ENCODE measurements at places on chromosomes 1 and 21. TPM values are rescaled to one million over a fixed set of nuclear protein-coding genes. Genes with fewer than 3 reads are reported as not detected.

GRCh38 chr1:164588516-164589341, 29.7 kb downstream of the PBX1 start:
- H3K27me3 ChIP-seq = no peaks in the 10 kb centered on the region
- H3K4me1 ChIP-seq = peaks cover 5% of the 10 kb centered on the region
- no peaks in the 10 kb centered on the region for H3K36me3 ChIP-seq
- peak overlapping the region; percentile 38 for H3K27ac ChIP-seq

DNA sequence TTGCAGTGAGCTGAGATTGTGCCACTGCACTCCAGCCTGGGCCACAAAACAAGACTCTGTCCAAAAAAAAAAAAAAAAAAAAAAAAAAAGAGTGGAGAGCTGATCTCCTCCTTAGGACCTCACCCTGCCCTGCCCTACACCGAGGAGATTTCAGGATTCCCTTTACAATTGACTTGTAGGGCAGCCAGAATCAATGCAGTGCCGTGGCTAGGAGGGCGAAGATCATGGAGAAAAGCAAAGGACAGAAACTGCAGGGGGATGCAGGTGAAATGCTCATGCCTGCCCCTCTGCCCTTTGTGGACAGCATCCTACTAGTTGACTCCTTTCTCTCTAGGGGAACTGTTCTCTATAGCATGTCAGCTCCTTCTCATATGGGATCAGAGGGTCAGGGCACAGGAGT, 9.6 kb downstream of the FHAD1 start:
- no peaks in the 10 kb centered on the region for H3K36me3 ChIP-seq
- H3K27me3 ChIP-seq = no peaks in the 10 kb centered on the region
- H3K27ac ChIP-seq = no peak overlapping the region
- H3K4me1 ChIP-seq = no peaks in the 10 kb centered on the region

- H3K27ac ChIP-seq = no peak overlapping the region
- DNase-seq = no peak
- no peaks in the 10 kb centered on the region for H3K36me3 ChIP-seq
- H3K27me3 ChIP-seq = no peaks in the 10 kb centered on the region
- H3K4me3 ChIP-seq = no peak overlapping the region
Measured at GRCh38 chr1:211591980-211592493, 13.1 kb upstream of the SLC30A1 start.

DNA sequence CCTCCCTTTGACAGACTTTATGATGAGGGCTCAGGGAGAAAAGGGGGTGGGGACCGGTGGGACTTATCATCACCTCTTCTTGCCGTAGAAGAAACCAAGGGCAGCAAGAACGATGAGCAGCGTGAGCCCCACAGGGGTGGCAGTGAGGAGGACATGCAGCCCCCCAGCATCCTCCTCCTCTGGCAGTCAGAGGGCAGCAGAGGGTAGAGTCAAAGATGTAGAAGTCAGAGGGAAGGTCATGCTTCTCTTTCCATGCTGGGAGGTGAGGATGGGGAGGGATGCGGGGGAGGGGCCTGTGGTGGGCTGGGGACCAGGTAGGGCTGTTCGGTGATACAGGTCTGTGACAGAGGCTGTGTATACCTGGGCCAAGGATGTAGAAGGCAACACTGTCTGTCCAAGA, 14.8 kb downstream of the INSRR start:
- DNase-seq = no peak
- H3K4me3 ChIP-seq = no peak overlapping the region

- no peak overlapping the region for H3K4me3 ChIP-seq
- no peak overlapping the region for H3K27ac ChIP-seq
- peaks cover 12% of the 10 kb centered on the region for H3K4me1 ChIP-seq
- peaks cover 2% of the 10 kb centered on the region for H3K36me3 ChIP-seq
Measured at GRCh38 chr1:167726008-167726407, 4.2 kb downstream of the MPZL1 start.

DNA sequence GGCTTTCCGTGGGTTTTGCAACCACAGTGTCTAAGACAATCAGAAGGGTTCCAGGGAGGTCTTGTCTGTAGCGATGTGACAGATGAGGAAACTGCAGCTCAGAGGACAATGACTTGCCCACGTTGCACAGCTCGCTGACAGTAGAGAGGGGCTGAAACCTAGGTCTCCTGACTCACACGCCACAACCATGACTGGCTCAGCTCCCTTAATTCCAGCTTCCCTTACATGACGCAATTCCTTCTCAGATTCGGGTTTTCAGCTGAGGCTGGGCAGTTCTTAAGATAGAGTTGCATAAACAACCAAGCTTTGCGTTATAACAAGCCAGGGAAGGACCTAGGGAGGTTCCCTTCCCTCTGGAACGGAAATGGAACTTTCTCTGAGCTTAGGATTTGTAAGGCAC, 36.3 kb downstream of the DHCR24 start:
- H3K27me3 ChIP-seq = no peaks in the 10 kb centered on the region
- H3K4me3 ChIP-seq = no peak overlapping the region

DNA sequence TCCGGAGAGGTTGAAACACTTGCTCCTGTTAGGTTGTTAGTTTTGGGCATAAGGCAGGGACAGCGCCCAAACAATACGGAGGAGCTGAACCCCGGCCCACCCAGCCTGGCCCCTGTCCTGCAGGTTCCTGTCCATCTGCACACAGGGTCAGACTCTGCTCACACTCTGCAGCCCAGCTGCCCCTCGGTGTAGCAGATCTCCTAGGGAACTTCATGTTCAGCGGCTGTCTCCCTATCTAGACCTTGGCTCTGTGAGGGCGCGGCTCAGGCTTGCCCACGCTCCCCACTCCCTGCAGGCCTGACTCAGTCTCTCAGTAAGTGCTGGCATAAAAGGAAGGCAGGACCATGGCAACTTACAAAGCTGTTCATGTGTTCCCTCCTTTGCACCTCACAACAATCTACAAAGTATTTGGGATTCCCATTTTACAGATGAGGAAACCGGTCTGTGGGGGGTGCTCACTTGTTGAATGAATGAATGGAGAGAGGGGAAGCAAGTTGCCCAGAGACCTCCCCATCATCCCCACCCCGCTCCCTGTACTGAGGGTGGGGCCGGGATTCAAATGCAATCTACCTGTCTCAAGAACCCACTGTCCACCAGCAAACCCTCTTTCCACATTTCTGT, 26.2 kb downstream of the ACOT11 start:
- H3K27me3 ChIP-seq = no peaks in the 10 kb centered on the region
- no peaks in the 10 kb centered on the region for H3K36me3 ChIP-seq
- H3K4me1 ChIP-seq = no peaks in the 10 kb centered on the region
- no peak overlapping the region for H3K27ac ChIP-seq

DNA sequence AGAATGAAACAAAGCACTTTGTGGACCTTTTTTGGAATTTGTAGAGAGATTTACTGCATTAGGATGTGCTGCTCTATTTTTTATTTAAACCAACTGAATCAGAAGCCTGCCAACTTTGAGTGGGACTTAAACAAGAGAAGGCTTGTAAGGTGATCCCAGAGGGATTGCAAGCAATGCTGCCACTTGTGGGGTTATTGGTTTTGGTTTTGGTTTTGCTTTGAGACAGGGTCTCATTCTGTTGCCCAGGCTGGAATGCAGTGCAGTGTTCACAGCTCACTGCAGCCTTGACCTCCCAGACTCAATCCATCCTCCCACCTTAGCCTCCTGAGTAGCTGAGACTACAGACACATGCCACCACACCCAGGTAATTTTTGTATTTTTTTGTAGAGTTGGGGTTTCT, 32.2 kb upstream of the GNG5 start:
- H3K4me1 ChIP-seq = no peaks in the 10 kb centered on the region
- DNase-seq = no peak
- no peak overlapping the region for H3K4me3 ChIP-seq
- peaks cover 1% of the 10 kb centered on the region for H3K36me3 ChIP-seq
- H3K27ac ChIP-seq = no peak overlapping the region
- no peaks in the 10 kb centered on the region for H3K27me3 ChIP-seq

DNA sequence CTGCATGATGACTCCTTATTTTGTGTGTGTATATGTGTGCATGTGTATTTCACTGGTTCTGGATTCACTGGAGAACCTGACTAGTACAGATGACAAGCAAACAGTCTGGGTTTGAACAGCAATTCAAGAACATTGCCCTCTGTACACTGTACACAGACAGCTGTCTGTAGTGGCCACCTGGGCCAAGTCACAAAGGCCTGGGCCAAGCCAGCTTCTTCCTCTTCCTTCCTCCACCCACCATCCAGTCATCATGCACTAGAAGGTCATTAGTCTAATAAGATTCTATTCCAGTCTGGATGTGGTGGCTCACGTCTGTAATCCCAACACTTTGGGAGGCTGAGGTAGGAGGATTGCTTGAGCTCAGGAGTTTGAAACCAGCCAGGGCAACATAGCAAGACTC, 155.9 kb downstream of the ELAVL4 start:
- H3K4me1 ChIP-seq = no peaks in the 10 kb centered on the region
- no peak overlapping the region for H3K27ac ChIP-seq
- H3K27me3 ChIP-seq = no peaks in the 10 kb centered on the region
- H3K4me3 ChIP-seq = no peak overlapping the region
- DNase-seq = no peak

DNA sequence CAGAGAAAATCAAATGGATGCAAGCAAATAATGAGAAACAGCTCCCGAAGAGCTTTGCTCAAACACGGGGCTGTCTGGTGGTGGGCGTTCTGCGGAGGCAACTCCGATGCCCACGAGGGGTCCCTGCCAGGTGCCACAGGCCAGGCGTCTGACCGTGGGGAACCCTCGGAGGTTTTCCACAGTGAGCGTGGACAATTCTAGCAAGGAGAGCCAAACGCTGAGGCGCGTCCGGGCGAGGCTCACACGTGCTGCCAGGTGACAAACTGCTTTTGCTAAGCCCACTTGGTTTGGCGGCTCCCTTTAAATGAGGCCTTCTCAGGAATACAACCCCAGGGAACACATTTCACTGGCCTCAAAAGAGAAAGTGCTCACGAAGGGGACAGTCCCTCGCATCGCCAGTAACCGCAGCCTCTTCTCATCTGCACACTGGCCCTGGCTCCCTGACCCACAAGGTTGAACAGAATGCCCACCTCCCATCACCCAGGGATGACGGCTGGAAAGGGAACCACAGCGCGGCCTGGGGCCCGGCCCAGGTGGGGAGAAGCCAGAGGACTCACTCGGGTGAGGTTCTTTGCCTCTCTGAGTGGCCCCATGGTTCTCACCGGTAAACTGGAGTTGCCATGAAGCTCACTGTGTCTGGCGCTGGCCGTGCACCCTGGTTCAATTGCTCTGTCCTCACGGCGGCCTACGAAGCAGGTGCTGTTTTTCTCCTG, 97.4 kb downstream of the PRDM16 start:
- H3K4me1 ChIP-seq = peaks cover 2% of the 10 kb centered on the region
- no peak for DNase-seq
- H3K36me3 ChIP-seq = no peaks in the 10 kb centered on the region
- H3K27ac ChIP-seq = no peak overlapping the region
- no peak overlapping the region for H3K4me3 ChIP-seq

DNA sequence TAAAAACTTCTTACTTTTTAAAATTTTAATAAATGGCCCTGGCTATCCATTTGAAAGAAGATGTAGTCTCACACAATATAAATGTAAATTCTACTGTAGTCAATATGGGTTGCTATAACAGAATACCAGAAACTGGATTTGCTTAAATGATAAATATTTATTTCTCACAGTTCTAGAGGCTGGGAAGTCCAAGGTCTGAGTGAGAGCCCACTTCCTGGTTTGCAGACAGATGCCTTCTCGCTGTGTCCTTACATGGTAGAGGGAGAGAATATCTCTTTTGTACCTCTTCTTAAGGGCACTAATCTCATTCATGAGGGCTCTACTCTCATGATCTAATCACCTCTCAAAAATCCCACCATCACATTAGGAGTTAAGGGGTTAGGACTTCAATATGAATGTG, 35.2 kb downstream of the EXO1 start:
- H3K4me3 ChIP-seq = no peak overlapping the region
- H3K36me3 ChIP-seq = no peaks in the 10 kb centered on the region
- no peak overlapping the region for H3K27ac ChIP-seq
- H3K4me1 ChIP-seq = no peaks in the 10 kb centered on the region
- DNase-seq = no peak

The RAP1GAP gene
- 0.33 TPM for polyA plus RNA-seq

The EPHB2 gene
- 0.87 TPM for polyA plus RNA-seq

The PTCH2 gene
- 6.7 TPM for polyA plus RNA-seq

The RPRD2 gene
- polyA plus RNA-seq = 11.0 TPM

The S100B gene
- 5.1 TPM for polyA plus RNA-seq

The PLA2G2E gene
- not detected for polyA plus RNA-seq
